ENCODE measurements at places on chromosomes 4 and X.
A peak's percentile ranks its signal among the peaks of the same experiment; 100 is the strongest.

DNA sequence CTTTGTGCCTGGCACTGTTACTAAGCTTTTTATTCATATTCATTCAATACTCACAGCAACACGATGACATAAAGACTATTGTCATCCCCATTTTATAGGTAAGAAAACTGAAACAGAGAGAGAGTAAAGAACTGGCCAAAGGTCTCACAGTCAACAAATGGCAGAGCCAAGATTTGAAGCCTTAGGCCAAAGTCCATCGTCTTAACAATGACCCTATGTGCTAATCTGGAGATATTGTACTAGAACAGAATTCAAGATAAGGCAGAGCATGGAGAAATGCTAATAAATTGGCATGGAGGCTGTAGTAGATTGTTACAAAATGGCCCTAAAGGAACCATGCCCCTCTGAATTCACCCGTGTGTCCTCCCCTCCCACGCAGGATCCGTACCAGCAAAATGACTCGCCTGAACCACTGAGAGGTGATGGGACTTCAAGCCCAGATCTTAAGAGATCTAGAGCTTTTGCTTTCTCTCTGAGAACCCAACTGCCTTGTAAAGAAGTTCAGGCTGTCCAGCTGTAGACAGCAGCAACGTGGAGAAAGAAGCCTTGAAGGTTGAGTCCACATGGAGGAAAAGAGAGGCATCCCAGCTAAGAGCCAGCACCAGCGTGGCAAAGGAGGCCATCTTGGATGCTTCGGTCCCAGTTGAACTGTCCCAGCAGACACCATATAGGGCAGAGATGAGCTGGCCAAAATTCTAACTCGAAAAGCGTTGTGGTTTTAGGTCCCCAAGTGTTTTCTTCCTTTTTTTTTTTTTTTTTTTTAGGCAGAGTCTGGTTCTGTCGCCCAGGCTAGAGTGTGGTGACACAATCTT lies 52.8 kb upstream of the RBM47 start:
- no peak for DNase-seq

- DNase-seq = no peak
Measured at GRCh38 chr4:11566444-11567022, 137.8 kb upstream of the HS3ST1 start.

GRCh38 chrX:145190801-145191389 lies 56.4 kb upstream of the SPANXN1 start:
- DNase-seq = no peak

DNA sequence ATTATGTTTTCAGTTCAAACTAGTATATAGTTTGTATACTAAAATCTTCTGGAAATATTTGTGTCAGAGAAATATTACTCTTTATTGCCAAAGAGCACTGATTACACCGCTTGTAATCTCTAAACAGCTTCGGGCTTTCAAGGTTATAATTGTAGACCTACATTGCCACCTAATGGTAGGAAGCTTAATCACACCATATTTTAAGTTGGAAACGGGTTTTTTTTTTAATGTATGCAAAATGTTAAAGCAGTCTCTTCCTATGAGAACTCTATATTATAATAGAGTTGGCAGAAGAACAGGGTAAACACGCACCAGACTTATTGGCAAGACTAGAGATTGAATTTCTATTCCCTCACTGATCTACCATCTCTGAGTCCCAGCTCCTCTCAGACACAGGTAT lies 19.5 kb upstream of the NFXL1 start:
- DNase-seq = peak; percentile 38

DNA sequence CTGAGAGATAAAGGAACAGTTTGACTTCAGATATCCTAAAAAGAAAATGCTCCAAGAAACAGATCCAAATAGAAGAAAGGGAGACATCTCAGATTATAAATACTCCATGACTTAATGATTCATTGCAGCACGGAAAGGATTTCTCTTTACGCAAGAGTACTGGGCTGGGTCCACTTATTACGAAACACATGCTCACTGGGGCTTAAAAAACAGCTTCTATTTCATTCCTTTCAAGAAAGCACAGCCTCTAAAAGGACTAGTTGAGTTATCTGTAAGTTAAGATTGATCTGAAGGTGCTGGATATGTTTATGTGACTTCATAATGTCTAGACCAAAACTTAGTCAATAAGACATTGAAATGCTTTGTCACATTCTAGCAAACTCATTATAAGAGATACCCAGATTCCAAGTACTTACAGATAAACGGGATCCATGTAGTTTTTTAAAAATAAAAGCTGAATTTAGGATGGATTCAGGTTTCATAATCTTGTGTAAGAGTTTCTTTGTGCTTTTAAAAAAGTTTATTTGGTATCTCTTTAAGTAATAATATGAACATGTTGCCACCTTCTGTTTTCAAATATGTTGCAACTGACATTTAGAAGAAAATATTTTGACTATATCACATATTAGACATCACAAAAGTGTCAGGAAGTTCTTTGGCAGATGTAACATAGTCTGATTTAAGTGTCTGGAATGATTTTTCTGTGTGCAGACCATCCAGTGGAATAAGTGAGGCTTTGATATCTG lies 109.5 kb upstream of the MYOZ2 start:
- peak; percentile 86 for DNase-seq

DNA sequence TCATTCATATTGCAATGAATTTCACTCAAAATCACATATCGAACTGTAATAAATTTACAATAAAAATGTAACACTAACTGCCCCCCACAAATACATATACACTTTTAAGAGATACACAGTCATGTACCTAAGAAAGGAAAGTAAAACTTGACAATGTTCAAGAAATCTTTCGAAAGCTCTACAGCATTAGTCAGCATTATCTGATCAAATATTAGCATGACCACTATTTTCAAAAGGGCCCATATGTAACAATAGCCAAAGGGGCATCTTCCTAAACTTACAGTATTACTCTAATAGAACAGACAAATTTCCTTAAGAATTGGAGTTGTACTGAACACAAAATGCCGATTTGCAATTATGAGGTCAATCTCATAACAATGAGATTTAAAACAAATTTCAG lies 51.8 kb downstream of the STX18 start:
- DNase-seq = no peak

DNA sequence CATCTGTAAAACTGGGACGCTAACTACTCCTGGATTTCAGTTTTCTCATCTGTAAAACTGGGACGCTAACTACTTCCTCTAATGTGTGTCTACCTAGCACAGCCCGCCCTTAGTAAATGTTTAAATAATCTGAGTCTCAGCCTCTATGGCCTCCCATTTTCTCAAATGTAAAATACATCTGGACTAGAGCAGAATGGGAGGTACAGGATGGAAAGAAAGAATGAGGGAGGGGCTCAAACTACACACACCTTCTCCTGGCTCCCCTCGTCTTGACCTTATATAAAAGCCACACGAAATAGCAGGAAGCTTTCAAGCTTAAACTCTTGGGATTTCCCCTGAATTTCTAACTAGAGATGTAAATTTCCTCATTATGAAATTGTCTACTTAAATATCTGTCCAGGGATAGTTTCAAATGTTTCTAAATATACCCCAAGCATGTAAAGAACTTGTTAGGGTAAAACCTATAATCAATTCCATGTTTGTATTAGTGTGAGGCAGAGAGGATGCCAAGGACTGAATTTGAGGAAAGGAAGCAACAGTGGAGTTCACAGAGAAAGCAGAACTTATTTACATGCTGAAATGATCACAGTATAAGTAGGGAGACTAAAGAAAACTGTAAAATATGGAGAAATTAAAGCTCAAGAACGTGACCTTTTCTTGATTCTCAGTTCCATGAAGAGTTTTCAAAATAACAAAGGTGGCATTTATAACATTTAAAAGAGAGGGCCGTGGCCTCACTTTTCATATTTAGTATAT lies 220.0 kb downstream of the NWD2 start:
- DNase-seq = no peak

GRCh38 chr4:124685851-124686250 lies 26.7 kb downstream of the ANKRD50 start:
- no peak for DNase-seq

GRCh38 chr4:164700471-164700870 lies 53.5 kb upstream of the SMIM31 start:
- DNase-seq = peak; percentile 51

GRCh38 chrX:69016293-69016941 lies 148.8 kb downstream of the PJA1 start:
- DNase-seq = no peak

- DNase-seq = no peak
Measured at GRCh38 chr4:3372264-3372932, 69.4 kb upstream of the HGFAC start.

GRCh38 chrX:12360383-12360782 lies 222.1 kb downstream of the FRMPD4 start:
- peak; percentile 82 for DNase-seq

GRCh38 chrX:30310429-30311206 lies 1.4 kb upstream of the NR0B1 start:
- no peak for DNase-seq

All from LHCN-M2 (cell line).